ENCODE measurements at places on chromosomes 6 and 20.
A peak's percentile ranks its signal among the peaks of the same experiment; 100 is the strongest.

DNA sequence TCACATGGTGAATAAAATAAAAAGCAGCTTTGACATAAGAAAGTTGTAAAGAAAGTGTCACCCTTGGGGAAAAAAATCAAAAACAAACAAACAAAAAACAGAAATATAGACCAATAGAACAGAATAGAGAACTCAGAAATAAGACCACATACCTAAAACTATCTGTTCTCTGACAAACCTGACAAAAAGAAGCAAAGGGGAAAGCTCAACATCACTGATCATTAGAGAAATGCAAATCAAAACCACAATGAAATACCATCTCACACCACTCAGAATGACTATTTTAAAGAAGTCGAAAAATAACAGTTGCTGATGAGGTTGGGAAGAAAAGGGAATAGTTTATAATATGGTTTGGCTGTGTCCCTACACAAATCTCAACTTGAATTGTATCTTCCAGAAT lies 159.1 kb downstream of the TINAG start:
- no peak for DNase-seq

DNA sequence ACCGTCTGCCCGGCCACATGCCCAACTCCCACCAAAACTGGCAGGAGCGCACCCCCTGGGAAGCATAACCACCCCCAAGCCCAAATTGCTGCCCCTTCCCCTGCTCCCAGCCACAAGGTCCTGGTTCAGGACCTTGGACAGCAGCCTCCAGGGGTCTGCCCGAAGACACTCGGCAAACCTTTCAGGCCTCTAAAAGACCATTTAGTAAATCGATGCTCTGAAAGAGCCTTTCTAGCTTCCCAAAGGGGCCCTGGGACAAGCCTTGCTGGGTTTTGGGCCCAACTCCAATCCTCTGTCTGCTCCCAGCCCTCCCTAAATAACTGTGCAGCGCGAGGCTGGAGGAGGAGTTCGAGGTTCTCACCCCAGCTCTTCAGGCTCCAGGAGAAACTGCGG lies 30.5 kb downstream of the GRM4 start:
- DNase-seq, result no peak

- DNase-seq, result no peak
These were observed 73.9 kb upstream of the NRSN1 start for GRCh38 chr6:24051942-24052589.

- DNase-seq, result no peak
These were observed 458.3 kb upstream of the MAP3K7 start for GRCh38 chr6:91045161-91045560.

DNA sequence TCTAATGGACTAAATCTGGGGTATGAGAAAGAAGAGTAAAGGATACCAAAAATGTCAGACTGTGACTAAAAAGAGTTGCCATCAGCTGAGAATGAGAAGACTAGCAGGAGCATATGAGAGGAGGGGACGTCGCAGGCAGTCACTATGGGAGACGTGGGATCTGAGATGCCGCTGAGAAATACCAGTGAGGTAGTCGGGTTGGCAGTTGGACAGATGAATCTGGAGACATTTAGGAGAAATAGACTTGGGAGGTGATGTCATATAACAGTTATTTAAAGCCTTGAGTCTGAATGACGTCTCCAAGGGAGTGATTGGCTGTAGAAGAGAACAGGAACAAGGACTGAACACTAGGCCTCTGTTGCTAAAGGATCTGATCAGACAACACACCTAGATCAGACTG lies 51.5 kb upstream of the TRIM26 start:
- no peak for DNase-seq

GRCh38 chr6:45795678-45796077 lies 220.0 kb downstream of the CLIC5 start:
- no peak for DNase-seq

GRCh38 chr6:16079354-16079753 lies 49.5 kb upstream of the MYLIP start:
- no peak for DNase-seq

GRCh38 chr6:40477246-40478126 lies 109.7 kb downstream of the LRFN2 start:
- DNase-seq, result no peak

DNA sequence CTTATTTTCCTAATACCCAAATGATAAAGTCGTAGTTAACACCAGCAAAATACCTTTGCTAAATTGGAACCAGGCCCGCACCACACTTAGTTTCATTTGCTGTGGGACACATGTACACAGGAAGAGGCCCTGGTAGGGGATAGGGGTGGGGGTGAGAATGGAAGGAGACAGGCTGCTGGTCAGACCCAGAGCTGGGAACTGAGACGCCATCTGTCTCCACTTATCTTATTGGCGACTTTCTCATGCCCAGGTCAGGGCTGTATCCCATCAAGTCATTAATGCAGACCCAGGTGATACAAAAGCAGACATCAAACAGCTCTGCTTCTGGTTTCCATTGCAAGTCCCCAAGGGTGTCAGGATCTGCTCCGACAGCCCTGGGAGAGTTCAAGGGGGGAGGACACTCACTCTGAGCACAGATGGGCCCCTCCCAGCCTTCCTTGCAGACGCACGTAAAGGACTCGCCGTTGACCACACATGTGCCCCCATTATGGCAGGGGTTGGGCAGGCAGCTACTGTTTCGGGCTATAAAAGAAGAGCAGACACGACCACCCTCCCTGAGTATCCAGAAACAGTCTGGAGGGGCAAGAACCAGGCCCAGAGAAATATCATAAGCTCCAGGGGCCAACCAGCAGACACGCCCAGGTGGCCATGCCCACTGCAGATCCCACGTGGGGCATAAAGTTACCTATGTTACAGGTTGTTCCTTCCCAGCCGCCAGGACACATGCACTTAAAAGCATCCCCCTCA lies 29.2 kb downstream of the JAG1 start:
- no peak for DNase-seq

DNA sequence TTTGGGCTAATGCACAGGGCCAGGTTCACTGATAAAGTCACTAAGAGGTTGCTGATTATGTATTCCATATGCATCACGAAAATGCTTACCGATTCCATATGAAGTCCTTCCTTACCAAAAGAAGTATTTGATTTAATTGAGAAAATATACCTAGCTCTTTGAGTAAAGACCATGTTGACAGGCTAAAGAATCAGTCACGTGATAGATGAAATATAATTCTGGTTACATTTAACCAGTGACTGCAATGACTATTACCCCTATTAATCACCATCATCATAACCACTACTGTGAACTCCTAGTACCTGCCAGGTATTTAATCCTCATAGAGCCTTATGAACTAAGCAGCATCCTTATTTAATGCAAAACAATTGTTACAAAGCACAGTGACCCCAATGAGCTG lies 110.1 kb downstream of the HIVEP2 start:
- DNase-seq, result no peak

- DNase-seq, result no peak
These were observed 11.7 kb upstream of the SULF2 start for GRCh38 chr20:47796971-47797370.

DNA sequence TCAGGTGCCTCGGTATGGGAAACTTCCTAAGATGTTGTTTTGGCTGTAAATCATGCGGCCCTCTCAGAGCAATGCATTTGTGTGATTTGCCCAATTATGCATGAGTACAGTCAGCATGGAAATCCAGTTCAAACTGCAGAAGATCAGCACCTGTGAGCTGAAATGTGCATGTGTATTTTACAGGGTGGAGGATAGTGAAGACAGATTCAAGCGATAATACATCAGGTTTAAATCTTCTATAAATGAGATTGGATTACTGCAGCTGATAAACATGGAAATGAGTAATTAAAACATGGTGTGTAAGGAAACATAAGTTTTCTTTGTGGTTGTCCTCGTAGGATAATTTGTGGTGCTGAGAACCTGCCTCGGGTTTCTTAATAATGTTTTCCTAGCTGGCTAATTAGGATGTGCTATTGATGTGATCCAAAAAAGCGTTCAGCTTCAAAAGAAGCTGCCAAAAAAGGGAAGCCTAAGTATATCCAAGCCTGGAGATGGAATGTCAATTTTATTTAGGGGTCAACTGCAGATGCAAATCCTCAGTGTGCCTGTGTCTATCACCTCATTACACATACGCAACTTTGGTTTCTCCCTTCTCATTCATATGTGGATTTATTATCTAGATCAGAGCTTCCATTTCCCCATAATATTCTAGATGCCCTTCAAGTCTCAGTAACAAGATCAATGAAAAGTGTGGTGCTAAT lies 117.1 kb upstream of the CCDC28A start:
- DNase-seq, result no peak

DNA sequence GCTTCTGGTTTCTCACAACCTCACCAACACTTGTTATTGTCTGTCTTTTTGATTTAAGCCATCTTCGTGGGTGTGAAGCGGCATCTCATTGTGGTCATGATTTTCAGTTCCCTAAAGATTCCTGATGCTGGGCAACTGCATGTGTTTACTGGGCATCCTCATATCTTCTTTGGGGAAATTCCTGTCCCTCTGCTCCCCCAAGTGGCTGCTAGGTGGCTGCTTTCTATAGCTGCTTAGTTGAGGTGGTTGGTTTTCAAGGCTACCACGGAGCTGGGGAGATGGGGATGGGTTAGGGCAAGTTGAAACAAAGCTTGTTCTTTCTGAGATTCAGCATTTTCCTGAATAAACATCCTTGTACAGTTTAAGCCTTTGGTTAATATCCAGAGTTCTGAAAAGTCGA lies 403.9 kb upstream of the SULF2 start:
- no peak for DNase-seq

- DNase-seq, result no peak
These were observed 52.4 kb downstream of the RNF217 start for GRCh38 chr6:125014661-125014957.

GRCh38 chr6:154508573-154509375 lies 1.7 kb downstream of the CNKSR3 start:
- DNase-seq, result no peak

DNA sequence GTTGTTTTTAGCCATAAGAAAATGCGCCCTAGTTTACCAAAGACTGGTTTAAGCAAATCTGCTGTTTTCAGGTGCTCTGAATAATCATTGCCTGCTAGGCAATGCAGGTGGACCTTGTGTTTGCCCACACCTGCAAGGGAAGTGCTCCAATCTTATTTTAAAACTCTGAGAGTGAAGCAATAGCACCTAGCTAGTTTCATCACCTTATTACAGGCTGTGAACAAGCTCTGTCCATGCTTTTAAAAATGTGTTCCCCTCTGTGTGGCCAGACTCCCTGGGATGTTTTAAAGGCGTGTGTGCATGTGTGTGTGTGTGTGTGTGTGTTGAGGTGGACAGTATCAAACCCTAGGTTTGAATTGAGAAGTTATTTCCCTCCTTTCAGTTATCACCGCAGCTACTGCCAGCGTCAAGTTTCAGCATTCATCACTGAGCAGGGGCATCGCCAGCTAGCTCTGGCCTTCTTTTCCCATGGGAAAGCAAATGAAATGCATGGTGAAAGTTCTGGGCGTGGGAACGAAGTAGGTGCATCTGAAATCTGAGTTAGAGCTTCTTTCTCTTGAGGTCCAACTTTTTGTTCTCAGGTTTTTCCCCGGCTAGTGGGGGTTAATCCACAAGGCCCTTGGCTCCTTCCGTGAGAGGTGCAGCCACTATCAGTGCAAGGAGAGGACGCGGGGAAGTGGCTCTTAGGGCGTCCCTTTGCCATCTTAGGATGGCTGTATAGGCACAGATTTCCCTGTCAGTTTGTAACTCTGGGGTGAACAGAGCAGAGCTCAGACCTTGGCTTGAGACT lies 30.8 kb downstream of the DUSP22 start:
- no peak for DNase-seq

- no peak for DNase-seq
These were observed 17.7 kb downstream of the MAS1 start for GRCh38 chr6:159908535-159908934.

- peak; percentile 87 for DNase-seq
These were observed 63.2 kb downstream of the SLC24A3 start for GRCh38 chr20:19275630-19276071.

- no peak for DNase-seq
These were observed 14.1 kb upstream of the CD24 start for GRCh38 chr6:106988664-106989063.

GRCh38 chr6:15254070-15254975 lies 8.5 kb downstream of the JARID2 start:
- no peak for DNase-seq

DNA sequence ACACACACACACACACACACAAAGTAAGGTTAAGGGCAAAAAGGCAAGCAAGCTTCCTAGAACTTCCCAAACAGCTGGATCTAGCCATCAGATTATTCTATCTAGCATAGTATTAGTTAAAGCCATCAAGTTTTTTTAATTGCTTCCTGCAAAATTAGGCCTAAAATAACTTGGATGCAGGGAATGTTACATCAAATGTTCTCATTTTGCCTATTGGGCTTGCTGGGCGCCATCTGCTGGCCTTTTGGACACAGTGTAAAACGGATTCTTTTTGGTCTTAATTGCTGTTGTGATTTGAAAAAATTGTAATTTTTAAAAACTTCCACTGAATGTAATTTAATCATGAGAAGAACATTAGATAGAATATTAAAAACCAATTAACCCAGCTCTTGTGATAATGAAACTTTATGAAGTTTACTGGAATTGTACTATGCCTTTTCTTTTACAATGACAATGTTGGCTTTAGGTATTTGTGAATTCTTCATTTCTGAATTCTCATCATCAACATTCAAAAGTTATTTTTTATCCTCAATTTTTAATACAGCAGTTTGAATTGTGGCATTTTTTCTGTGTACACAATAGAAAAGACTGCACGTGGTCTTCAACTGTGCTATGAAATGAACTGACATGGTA lies 6.8 kb downstream of the MKKS start:
- peak; percentile 78 for DNase-seq

- no peak for DNase-seq
These were observed at the start of gene TTBK1 for GRCh38 chr6:43242908-43243663. TTBK1 (plus strand) TSS chr6:43243481; CDS start chr6:43246661, 3,180 bp downstream.

DNA sequence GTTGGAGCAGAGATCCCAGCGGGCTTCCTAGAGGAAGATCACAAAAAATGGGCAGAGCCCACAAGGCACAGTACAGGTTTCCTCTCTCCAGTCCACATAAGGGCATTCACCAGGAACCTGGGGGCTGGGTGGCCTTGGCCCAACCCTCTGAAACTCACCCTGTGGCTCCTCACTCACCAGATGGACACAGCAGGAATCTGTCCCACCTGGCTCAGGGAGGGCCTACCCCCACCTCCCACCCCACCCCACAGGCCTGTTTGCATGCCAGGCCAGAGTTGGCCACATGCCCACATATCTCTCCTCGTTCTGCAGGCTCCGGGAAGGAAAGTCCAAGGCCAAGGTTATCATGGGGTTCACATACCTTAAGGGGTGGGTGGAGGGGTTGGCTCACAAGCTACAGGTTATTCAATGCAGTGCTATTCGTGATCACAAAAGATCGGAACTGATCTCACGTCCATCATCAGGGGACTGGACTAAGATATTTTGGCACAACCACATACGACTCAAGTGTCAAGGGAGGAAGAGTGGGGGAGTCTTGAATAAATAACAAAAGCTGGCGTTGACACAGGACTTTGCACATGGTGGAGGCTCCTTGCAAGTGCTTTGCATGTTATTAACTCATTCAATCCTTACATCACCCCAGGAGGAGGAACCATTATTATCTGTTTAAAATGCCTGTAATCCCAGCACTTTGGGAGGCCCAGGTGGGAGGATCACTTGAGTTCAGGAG lies 13.0 kb downstream of the RIPOR3 start:
- DNase-seq, result no peak
